GM10248 (cell line): ENCODE measurements at places on chromosomes 1 and 21.

DNA sequence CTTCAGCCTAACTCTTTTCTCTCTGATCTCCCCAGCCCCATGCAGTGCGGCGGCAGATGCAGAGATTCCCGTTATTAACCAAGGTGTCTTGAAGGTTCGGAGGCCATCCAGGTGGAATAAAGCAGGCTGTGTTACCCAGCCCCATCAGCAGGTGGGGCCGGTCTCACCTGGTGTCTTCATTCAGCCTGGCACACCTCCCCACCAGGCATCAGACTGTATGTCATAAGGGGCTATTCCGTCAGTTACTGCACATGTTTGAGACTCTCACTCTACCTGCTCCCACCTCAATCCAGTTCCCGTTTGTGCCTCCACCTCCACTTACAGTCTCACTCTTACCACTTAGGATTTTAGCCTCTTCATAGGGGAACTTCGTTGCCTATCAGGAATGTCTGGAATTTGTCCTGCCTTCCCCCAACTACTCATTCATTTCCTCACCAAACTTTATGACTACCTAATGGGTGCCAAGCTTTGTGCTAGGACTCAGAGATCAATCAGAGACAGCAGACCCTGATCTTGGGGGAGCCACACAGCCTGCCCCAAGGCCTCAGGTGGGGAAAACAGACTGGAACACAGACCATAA lies 170.2 kb downstream of the PLPP3 start:
- peak; percentile 40 for DNase-seq

DNA sequence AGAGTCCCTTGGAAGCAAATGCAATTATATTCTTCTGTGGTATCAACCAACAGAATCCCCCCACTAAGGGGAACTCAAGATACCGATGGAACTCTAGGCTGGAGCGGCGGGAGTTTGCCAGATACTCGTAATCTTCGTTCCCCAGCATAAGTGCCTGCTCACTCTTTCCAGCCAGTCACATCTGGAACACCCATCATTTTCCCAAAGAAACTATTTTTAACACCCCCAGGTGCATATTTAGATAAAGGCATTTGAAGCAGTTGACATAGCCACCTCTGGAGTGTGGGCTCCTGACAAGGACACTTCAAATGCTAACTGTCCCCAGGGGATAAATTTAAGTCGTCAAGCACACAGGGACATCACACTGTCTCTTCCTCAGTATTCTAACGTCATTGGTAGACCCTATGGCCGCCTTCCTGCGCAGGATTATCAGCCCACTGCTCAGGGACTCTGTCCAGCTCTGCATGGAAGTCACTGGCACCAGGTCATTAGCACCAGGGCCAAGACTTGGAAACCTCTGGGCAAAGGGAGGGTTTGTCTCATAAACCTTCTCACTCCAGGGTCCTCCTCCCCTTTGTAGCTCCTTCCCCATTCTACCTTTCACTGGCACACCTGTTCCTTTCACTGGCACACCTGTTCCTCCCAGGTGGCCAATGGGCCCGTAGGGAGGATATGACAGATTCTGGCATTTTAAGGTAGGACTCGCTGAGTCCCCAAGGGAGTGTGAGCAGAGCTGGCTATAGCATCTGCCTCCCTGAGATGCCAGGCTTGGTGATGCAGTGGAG lies 48.8 kb downstream of the H3-3A start:
- DNase-seq = no peak

GRCh38 chr1:248786156-248786555 lies 30.6 kb upstream of the LYPD8 start:
- no peak for DNase-seq

GRCh38 chr1:15132965-15133364 lies 20.6 kb upstream of the TMEM51 start:
- no peak for DNase-seq

DNA sequence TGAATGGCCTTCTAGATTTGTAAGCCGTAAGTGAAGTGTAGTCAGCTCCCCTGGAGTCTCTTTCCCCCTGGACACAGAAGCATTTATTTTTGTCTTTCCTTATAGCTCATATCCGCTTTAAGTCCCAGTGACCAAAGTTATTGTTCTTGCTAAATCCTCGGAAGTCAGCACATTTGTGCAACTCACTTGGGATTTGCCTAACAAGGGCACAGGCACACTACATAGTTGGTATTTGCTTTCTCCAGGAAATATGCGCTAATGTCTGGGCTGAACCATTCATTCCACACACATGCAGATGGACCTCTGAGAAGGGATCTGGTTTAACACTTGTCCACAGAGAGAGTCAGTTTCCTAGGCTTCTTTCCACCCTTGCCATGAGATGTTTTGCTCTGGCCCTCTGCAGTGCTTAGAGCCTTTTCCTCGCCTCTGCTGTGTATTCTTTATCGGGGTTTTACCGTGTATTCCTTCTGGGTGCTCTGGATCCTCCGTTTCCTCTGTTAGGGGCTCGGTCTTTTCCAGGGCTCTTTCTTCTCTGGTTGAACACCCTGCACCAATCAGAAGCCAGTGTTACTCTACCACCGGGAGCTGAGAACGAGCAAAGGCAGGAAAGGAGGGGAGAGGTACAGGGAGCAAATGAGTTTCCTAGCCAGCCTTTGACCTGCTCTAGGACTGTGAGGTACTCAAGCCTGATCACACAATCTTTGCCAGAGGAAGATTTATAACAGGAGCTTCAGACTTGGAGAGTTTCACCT lies 72.4 kb downstream of the ABCA4 start:
- no peak for DNase-seq

DNA sequence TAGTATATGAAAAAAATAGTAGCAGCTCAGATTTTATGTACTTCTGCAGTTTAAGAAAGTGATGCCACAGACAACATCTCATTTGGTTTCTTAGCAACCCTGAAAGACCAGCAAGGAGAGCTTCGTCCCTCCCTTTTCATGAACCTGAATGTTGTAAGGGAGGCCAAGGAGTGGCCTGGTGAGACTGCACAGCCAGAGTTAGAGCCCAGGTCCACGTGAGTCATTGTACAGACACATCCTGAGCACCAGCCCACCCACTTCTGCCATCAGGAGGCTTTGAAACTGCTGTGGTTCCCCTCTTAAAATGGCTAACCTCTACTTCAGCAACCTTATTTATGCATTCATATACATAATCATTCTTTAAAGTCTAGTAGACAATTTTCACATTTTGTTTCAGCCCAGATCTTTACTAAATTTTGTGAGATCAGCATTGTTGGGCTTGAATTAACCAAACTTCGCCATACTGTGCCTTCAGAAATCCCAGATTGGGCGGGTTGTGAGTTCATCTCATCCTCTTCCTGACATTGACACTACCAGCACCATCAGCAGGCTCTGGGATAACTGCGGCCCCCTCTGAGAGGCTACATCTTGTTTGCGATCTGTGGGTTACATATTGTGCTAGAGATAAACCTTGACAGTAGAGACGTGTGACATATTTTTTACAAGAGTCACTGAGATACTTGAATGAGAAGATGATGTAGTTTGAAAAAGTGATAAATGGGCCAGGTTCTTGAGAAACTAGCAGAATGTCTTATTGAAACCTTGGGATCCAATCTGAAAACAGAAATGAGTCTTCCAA lies 106.7 kb downstream of the CAMTA1 start:
- DNase-seq = no peak

DNA sequence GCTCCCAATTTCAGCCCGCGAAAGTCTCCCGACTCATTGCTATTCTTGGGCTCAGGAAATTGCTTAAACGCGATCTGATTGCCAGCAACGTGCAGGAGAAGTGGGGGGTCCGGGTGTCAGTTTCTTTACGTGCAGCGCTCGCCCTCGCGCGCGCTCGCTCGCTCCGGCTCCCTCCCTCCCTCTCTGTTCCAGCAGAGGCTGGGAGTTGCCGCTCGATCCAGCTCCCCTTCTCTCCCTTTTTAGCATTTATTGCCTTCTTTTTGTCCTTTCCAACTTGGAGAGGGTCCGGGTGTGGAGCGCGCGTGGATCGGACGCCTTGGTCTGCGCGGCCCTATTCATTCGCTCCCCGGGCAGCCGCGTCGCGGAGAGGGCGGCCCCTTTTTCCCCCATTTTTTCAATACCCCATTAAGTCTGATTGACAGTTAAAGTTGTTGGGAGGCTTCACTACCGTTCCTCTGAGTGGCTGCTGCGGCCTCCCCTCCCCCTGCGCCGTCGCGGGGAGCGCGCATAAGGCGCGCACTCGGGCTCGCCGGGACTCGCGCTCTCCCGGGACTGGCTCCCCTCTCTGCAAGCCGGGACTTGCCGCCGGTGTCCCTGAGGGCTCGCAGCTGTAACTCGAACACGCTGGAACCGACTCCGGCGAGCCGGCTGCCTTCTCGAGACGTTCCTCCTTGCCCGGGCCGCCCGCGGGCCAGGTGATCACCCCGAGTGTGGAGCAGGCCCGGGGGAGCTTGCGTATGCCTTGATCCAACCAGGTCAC lies at the start of gene DHRS3:
Gene DHRS3, minus strand, starts transcription at position 310 of the 760 bp plus-strand sequence. CDS start 862 bp downstream, outside the sequence.
- DNase-seq = peak; percentile 65

- no peak for DNase-seq
Measured at GRCh38 chr1:1832166-1832565, 53.9 kb upstream of the NADK start.

DNA sequence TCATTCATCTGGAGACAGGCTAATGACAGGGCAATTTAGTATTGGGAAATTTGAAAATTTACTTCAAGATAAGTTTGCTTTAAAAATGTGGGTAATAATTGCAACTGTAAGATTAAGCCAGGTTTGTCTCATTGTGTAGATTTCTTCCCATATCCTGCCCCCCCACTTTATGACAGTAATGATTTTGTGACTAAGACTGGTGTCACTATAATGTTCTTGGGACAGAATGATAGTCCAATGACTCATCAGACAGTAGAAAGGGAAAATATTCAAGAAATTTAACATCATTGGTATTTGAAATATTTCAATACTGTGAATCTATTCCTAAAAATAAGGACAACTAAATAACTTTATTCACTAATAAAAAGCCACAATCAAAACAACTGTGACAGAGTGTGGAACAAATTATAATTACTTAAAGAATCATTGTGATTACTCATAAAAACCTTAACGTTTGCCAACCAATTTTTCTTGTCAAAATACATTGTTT lies 36.7 kb downstream of the FH start:
- DNase-seq = no peak

GRCh38 chr1:21338573-21339355 lies 48.5 kb upstream of the ECE1 start:
- no peak for DNase-seq

GRCh38 chr1:37240897-37241296 lies 206.6 kb upstream of the GRIK3 start:
- no peak for DNase-seq

GRCh38 chr1:8985915-8986813 lies 40.1 kb downstream of the SLC2A7 start:
- no peak for DNase-seq

- no peak for DNase-seq
Measured at GRCh38 chr1:150764617-150765101, 919 bp downstream of the CTSS start.

DNA sequence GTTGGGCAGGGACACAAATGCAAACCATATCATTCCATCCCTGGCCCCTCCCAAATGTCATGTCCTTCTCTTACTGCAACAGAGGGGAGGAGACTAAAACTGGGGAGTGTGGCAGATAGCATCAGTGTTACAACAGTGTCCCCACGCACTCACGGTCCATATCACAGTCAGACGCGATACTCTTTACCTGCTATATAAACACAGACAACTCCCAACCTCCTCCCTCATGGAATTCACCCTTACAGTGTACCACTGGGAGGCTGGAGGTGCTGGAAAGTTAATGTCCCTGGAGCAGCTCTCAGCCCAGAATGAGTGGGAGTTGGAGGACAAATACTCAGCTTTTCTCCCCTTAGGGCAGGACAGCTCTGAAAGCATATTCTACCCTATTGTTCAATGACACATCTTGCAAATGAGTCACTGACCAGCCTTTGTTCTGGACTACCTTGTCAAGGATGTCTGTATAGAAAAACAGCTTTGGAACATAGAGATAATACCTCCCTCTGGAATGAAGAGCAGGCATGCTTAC lies 445.9 kb downstream of the SETD4 start:
- no peak for DNase-seq

DNA sequence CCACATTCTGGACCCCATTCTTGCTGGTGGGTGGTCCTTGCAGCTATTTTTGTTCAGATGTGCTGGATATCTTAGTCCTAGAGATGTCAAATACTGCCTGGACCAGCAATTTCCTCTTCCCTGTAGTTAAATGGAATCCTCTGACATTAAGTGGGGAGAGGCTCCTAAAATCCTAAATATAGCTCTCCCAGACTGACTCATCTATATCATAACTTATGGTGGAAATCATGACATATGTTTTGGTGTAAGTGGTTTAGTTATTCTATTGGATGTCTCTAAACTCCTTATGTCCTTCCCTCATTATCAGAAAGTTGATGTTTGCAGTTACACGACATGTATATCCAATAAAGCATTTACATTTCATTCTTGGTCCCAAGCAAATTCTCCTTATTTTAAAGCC lies 73.1 kb downstream of the KCNJ6 start:
- DNase-seq = no peak

- no peak for DNase-seq
Measured at GRCh38 chr1:110816945-110817344, 56.0 kb upstream of the CD53 start.

DNA sequence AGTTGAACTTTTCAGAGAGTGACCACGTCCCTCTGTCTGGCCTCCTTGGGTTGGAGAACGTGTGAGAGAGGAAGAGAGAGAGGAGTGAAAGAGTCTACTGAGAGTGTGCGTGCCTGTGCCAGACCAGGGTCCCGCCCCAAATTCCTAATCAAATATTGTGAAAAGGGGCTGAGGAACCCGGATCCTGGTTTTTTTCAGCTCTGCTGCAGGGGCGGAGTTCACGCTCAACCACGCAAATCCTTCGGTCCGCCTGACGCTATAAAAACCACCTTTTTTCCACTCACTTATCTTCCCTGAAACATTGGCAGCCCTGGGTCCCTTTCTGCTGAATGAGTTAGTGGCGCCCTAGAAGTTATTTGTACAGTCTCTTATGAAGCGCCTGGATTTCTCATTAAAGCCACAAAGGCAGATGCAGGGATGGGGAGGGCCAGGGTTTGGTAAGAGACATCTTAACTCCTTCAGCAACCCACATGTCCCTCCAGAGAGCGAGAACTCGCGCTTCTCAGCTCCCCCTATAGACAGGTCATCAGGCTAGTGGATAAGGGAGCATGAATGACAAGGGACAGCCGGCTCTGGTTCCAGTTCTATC lies at the start of gene FMOD:
Gene FMOD, minus strand, starts transcription at position 86 of the 589 bp plus-strand sequence. CDS start 2,852 bp downstream, outside the sequence.
- DNase-seq = peak; percentile 41

- peak; percentile 96 for DNase-seq
Measured at GRCh38 chr1:161069731-161070270, at the start of gene ARHGAP30. TSS of gene ARHGAP30 (minus strand) at chr1:161069891. CDS start at chr1:161069624, 267 bp downstream.

GRCh38 chr1:99176753-99177152 lies 87.5 kb upstream of the PLPPR4 start:
- DNase-seq = no peak
